ENCODE measurements at places on chromosomes 2 and 18.

DNA sequence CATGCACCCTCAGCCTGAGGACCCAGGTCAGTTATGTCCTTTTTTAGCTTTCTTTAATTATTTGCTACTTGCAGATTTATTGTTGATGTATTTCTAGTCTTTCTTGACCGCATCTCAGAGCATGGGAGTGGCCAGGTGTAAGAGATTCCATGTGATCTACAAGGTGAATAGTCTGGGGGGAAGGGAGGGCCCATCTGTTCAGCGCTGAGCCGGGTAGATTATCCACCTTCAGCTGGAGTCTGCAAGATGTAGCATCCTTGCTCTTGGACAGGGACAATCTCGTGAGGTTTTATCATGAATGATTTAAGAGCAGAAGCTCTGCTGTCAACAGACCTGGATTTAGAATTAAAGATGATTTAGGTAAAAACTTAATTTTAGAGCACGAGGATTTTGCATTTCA, 12.0 kb upstream of the DGKD start:
- DNase-seq = no peak

DNA sequence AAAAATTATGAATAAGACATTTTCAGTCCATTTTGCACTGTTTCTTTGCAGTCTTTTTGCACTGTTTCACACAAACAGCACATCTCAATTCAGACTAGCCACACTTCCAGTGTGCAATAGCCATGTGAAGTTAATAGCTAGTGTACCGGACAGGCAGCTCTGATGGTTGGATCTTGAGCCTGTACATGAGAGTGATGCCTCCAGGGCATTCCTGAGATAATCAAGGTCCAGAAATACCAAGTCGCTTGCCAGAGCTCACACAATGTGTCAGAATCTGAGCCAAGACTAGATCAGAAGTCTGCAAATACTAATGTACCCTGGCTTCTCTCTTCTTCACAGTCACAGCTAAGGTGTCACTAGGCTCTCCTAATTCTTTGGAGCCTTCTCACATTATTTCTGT, 180.2 kb downstream of the OSR1 start:
- no peak for DNase-seq

GRCh38 chr18:12515550-12515949, 107.8 kb downstream of the PRELID3A start:
- no peak for DNase-seq

- DNase-seq = no peak
These were observed 49.3 kb downstream of the NRP2 start for GRCh38 chr2:205731583-205731981.

DNA sequence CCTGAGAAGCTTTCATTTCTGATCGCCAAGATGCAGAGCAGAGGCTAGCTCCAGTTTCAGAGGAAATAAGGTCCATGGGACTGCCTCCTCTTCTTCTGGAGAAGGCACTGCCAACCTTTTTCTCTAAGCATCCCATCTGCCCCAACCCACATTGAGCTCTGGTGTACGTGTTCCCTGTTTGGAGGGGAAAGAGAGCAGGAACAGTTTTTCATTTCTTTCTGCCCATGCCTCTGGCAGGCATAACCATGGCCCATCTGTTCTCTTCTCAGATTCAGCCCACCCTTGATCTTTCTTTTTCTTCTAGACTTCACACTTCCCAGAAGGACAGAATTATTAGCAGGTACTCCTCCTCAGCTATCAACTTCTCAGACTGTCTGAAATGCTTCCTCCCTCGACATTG, 1110.3 kb upstream of the KLHL29 start:
- DNase-seq = no peak

- DNase-seq = no peak
These were observed 5.9 kb upstream of the CERS6 start for GRCh38 chr2:168450171-168450570.

GRCh38 chr18:22026889-22027288, 142.5 kb upstream of the GATA6 start:
- DNase-seq = no peak

DNA sequence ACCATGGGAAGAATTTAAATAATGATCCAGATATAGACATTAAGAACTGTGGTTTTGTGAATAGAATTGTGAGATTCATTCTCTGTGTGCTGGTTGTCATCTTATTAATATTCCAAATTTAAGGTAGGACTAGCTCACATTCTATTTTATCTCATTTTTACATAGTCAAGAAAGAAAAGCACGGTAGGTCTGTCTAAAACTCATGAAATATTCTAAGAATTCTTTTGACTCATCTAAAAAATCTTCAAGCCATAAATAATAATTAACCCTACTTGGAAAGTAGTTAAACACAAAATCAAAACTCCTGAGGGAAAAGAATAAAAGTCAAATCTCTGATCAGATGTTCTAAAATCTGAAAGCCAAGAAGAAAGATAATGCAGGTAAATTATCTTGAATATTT, 388.8 kb upstream of the CHAC2 start:
- DNase-seq = no peak

GRCh38 chr2:237682856-237683670, 55.7 kb downstream of the LRRFIP1 start:
- DNase-seq = no peak

GRCh38 chr2:44642123-44642857, 280.5 kb downstream of the CAMKMT start:
- no peak for DNase-seq

GRCh38 chr2:16176971-16177480, 236.7 kb downstream of the MYCN start:
- no peak for DNase-seq

- peak; percentile 12 for DNase-seq
These were observed at the start of gene SPR for GRCh38 chr2:72887032-72887739. SPR (plus strand) TSS chr2:72887408; CDS start chr2:72887433, 25 bp downstream.

DNA sequence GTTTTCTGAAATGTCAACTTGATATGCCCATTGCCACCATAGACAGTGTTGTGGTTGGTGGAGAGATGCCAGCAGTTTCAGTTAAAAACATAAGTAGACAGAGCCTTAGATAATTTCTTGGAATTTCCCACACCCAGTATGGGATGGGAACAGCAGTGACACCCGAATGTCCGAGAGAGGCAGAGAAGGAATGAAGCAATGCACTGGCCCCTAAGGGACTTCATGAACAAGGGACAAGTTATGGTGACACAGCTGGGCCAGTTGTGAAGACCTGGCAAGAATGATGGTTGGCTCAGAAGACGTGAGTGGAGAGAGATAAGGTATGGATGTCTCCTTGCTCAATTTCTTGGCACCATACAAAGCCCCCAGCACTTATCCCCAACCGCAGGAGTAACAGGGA, 165.2 kb upstream of the APCDD1 start:
- DNase-seq = no peak

DNA sequence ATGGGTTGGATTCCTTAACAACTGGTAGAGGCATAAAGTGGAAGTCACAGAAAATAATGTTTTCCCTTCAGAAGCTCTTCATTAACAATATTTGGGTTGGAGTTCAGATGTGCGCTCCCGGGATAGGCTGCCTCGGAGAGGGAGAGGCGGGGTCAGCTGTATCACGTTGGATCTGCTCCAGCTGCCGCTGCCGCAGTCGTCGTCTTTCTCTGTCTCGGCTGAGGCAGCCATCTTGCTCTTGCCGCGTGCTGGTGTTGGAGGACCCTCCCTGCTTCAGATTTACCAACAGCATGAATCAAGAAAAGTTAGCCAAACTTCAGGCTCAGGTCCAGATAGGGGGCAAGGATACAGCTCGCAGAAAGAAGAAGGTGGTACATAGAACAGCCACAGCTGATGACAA, 35.1 kb downstream of the TANC1 start:
- no peak for DNase-seq

DNA sequence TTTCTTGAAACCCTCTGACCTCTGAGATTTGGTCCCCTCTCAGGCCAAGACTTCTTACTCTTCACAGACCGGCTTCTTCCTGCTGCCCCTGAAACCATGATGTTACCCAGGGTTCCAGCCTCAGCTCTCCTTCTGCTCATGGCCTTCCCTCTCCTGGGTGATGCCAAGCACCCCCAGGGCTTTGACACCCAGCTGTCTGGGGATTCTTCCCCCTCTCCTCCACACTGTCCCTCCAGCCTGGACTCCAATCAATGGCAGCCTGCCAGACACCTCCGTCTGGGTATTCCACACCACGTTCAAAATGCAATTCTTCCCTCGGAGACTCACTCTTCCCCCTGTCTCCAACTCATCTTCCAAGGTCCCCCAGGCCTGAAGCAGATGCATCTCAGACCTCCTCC, 25.0 kb downstream of the SPP2 start:
- no peak for DNase-seq

Measured in stimulated activated CD8-positive, alpha-beta memory T cell treated with anti-CD3 and anti-CD28 coated beads, Interleukin-4, amount 100 ng/mL, for 1 hour (primary cell).